Skeletal muscle cell (primary cell): ENCODE measurements at places on chromosomes 5 and 9.

DNA sequence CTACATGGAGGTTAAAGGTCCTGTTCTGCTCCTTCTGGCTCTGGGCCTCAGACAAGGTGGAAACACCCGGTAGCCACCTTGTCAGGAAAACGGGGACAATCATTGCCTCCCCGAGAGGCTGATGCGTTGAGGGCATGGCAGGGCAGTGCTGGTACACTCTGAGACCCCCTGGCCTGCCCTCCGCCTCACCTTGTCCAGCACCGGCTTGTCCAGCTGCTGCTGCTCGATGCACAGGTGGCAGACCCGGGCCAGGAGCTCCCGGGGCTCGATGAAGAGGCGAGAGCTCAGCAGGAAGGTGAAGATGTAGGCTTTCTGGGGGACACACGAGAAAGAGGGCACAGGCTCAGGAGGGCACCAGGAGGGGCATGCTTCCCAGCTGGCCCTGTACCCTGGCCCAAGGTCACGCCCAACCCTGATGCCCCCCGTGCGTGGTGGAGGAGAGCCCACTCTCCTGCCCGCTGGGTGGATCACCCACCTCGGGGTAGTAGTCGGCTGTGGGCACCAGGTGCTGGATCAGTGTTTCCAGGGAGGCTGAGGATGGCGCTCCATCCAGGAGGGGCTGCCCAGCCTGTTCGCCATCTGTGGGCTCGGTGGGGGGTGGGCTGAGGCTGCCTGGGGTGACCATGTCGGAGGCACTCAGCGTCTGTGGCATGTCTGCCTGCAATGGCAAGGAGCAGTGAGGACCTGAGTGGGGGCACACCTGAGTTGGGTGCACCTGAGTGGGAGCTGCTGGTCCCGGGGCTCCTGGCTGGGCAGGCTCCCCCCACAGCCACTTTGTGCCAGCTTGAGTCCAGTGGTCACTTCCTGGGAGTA, 66.0 kb upstream of the RNF130 start:
- DNase-seq, result no peak

DNA sequence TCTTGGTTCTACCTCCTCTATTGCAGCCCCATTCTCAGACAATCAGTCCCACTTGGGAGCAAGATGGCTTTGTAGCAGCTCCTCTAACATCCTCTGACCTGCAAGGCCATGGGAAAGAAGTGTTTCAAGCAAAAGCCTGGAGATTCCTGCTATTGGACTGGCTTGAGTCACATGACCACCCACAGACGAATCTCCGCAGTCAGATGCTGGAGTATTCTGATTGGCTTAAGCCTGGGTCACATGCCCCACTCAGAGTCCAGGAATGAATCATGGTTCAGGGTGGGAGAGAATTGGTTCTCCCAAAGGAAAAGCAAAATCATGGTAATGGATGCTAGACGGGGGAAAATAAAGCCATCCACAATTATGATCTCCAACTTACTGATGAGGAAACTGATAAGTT, 22.6 kb upstream of the LMX1B start:
- no peak for DNase-seq

- DNase-seq, result no peak
Observed at GRCh38 chr5:140043508-140043872, 391 bp upstream of the NRG2 start.

DNA sequence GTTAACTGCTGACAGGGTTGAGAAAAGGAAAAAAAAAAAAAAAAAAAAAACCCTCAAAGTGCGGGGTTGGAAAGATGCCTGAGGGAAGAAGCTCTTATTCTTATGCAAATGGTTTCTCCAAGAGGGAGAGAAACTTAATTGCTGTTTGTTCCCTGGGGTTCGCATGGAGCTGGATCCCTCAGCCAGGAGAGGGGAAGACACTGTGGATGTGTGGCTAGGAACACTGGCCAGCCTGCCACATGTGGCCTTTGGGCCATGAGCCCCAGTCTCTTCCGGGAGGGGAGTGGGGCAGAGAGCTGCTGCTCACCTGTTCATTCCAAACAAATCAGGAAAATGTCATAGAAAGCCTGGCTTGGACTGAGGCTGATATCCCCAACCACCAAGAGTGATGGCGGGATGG, 9.4 kb upstream of the SCGB3A2 start:
- DNase-seq, result no peak

GRCh38 chr9:90616806-90617205, 25.8 kb downstream of the DIRAS2 start:
- DNase-seq, result no peak
